Activated CD4-positive, alpha-beta T cell treated with anti-CD3 and anti-CD28 coated beads, Interleukin-2, Interleukin-6, amounts not matched to agents 100 ng/mL and 50 ng/mL, durations not matched to agents 16 hours and 8 hours (primary cell): ENCODE measurements at places on chromosomes 13 and 19.

DNA sequence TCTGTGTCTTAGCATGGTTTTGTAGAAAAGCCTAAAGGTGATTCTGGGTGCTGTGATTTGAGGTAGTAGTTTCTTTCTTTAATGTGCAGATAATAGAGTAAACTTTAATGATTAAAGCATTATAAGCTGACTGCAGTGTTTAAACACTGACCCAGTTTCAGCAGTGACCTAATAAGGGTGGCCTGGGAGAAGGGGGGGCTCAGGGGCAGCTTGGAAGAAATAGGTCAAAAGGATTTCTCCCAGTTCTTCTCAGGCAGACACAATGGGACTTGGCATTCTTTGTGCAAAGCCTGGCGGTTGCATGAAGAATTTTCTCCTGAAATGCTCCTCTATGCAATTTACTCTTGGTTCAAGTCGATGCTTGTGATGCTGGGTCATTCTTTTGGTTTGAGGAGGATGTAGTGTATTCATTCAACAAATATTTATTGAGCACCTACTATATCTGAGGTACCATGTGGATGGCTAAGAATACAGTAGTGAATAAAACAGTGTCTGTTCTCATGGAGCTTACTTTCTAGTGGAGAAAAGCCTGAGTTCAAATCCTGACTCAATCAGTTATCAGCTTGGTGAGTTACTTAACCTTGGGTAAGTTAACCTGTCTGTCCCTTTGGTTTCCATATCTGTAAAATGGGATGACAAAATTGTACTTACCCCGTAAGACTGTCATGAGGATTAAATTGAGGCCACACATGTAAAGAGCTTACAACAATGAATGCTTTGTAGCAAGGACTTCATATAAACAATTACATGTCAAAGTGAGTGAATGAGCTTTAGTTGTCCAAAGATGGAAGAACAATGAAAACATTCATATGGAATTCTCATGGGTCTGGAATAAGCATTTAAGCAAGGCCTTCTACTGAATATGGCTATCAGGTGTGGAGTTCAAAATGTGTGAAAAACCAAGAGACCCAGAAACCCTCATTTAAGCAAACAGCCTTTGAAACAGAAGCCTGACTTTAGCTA, 210.2 kb downstream of the KCNRG start:
- no peak for DNase-seq

GRCh38 chr13:78649997-78650716, 8.8 kb downstream of the OBI1 start:
- no peak for DNase-seq

- DNase-seq = peak; percentile 18
Observed at GRCh38 chr13:43054803-43055802, 31.7 kb downstream of the DNAJC15 start.

DNA sequence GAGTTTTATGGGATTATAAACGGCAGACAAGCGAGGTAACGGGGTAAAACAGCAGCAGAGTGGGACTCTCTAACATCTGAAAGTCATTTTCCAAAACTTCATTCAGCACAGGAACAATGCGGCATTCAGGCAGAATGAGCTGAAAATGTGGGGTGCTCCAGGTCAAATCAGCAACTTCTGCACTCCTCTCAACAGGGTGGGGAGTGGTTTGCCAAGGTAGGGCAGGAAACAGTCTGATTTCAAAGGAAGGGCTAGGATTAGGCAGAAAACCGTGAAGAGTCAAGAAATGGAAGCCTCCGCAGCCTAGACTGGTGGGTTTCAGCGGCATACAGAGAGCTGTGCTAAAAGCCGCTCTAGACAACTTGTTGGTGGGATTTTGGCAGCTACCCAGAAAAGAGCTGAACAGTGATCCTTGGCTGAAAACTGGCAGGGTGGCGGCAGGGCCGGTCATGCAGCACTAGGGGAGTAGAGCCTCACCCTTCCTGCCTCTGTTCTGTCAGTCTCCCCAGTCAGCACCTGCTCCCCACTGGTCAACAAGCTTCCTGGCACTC, 154.2 kb upstream of the KLF12 start:
- peak; percentile 8 for DNase-seq

DNA sequence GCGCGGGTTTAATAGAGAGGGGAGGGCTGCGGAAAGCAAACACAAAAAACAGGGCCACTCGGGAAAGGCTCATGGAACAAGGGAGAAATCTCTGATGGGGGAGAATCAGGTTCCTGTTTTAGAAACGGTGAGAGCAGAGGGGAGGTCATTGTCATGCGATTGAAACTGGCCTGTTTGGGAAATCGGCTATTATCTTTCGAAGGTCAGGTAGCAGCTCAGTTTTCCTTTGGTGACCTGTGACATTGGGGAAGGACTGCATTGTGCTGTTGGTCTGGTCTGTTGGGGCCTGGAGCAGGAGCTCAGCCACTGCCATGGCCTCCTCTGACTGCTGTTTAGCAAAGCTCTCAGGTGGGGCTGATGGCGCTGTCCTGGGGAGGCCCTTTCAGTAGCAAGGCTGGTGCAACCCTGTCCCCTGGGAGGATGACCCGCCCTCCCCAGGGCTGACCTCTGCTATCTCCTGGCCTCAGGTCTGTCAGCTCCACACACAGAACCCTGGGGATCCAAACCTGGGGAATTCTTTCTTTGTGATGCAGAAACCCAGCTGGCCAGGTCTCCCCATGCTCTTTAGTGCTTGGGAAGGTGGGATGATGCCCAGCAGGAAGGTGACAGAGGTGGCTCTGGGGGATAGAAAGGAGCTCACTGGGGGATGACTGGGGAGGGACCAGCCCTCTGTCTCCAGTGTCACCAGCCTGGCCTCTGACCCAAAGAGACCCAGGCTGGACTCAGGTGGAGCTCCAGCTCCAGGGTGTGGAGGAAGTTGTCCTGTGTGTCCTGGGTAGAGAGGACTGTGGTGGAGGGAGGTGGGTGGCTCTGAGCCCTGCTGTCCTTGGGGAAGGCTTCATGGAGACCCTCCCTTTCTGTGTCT, 21.2 kb upstream of the CD177 start:
- no peak for DNase-seq
